ENCODE measurements at places on chromosomes 3 and 15. TPM values are rescaled to one million over a fixed set of nuclear protein-coding genes. Genes with fewer than 3 reads are reported as not detected.

- peak; percentile 97 for DNase-seq
Measured at GRCh38 chr3:138594150-138594934, at the start of gene CEP70. Gene CEP70, minus strand, starts transcription at chr3:138594260. Its CDS starts 21,333 bp downstream, at chr3:138572927.

DNA sequence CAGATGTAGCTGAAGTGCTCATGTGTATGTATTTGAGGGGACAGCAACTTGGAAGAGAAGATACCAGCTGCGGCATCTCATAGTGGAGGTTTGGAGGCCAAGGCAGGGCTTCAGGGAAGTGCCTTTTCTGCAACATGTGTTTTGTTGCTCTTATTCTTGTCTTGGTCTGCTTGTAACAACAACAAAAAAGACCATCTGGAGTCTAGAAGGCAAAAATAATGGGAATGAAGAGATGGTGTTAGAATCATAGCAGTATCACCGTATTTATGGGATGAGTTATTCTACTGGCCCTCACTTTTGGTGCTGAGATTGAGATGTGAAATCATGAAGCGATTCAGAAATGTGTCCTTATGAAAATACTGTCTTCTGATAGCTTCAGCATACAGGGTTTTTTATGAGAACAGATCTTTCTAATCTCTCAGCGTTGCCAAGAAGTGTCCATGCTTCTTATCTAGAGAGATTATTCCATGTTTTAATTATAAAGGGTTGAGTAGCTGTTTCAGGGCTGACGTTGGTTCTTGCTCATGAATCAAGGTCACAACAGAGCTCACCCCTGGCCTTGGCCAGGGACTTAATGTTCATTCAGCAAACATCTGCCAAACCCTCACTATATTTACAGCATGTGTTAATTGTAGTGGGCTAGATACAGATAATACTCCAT is 58.0 kb downstream of the ITPR1 start:
- DNase-seq, result no peak

DNA sequence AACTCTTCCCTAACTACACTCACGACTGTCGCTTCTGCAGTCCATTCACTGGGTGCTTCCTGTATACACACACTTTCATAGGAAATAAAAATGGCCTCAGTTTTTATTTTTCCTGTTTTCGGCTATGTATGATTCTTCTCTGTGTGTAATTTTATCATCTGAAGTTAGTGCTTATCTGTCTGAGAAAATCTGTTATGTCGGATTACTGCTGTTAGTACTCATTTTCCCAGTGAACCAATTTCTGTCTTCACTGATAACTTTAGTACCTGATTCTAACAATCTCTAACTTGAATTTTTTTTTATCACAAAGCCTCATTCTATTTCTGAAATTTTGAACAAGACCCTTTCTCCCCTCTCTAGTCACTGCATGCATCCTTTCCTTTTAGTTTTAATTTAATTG is 20.9 kb downstream of the RAB5A start:
- no peak for DNase-seq

- DNase-seq, result no peak
Measured at GRCh38 chr3:139234491-139234890, 109.3 kb upstream of the MRPS22 start.

DNA sequence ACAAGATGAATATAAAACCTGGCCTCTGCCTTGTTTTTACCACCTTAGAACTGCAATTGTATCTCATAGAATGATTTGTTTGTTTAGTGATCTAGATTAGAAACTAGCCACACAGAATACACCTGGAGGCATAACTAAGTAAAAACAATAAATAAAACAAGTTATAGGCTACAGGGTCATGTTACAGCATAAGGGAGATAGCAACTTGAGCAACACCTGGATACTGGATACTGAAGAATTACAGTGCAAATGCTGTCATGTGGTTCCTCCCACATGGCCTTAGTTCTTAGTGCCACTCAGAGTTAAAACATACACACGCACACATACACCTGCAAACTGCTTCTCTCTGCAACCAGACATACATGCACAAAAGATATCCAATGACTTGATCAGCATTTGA is 563.4 kb upstream of the DPPA4 start:
- DNase-seq, result no peak

- peak; percentile 54 for DNase-seq
Measured at GRCh38 chr3:32569540-32570420, 878 bp downstream of the DYNC1LI1 start.

- peak; percentile 66 for DNase-seq
Measured at GRCh38 chr15:59691194-59691805, 2.2 kb upstream of the BNIP2 start.

Gene CLRN1
- 3.4 TPM for total RNA-seq

Gene GP5
- total RNA-seq, result 0.72 TPM

Gene POU1F1
- 9.6 TPM for total RNA-seq

Gene GOLGA8Q
- total RNA-seq, result 7.2 TPM

Gene SH3GL3
- 24.8 TPM for total RNA-seq

Gene KIF23
- total RNA-seq, result 17.6 TPM

Gene LMLN
- total RNA-seq, result 27.7 TPM

Gene THAP10
- total RNA-seq, result 6.0 TPM
